ENCODE measurements at places on chromosomes 7 and 10.

DNA sequence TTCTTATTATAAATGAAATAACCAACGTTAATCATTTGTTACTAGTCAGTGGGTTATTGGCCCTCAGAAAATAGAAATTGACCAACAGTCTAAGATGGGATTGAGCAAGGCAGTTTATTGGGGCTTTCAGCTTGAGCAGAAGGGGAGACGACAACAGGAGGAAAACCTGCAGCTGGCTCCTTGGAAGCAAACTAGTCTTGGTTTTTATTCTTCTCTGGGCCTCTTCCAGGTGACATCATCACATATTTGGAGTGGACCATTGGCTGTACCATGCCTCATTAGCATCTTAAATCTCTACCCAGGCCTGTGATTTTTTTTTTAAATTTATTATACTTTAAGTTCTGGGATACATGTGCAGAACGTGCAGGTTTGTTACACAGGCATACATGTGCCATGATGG is 59.0 kb upstream of the CSTF2T start:
- no peak for DNase-seq

GRCh38 chr7:73342645-73343044 is 14.7 kb downstream of the FKBP6 start:
- DNase-seq: no peak

GRCh38 chr7:98872328-98872924 is 2.6 kb upstream of the TMEM130 start:
- DNase-seq: no peak

DNA sequence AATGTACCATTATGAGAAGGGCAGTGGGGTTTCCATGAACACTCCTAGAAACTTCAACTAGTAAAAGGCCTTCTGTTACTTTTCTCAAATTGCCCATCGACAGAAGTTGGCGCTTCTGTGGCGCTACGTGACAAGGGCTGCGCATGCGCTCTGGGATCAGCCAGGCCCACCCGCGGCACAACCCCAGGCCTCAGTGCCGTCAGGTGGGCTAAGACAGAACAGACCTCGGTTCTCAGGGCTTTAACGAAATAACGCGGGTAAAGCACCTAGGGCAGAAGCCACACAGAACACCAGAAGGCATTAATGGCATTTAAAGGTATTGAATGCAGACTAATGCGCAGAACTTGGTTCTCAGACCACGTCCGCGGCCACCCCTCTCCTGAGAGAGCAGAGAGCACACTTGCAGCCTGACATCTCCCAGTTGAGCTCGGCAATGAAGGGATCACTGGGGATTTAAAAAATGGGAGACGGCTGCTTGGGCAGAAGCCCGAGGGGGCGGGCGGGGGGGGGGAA is 67.6 kb upstream of the CTNNA3 start:
- DNase-seq: peak; percentile 70

GRCh38 chr7:131654668-131655326 is 98.4 kb upstream of the PODXL start:
- peak; percentile 92 for DNase-seq

GRCh38 chr7:96327429-96327828 is 5.5 kb upstream of the SLC25A13 start:
- DNase-seq: no peak

GRCh38 chr7:28774261-28774988 is 183.7 kb downstream of the TRIL start:
- DNase-seq: no peak

DNA sequence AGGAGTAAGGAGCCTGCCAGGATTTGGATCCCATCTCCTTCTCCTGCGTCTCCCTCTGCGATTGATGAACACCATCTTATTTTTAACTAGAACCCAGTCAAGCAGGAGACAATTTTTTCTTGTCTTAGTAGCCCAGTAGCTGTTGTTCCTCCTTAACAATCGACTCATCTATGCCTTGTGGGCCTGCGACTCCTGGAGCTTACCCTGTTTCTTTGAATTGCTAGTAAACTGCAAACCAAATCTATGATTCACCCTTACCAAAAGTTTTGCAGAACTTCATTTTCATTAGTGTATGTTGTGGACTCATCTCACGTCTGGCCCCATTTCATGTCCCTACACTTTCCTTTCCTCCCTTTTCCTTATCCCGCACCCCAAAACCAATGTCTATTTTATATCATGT is 37.7 kb downstream of the TRIL start:
- DNase-seq: no peak

- DNase-seq: no peak
Observed at GRCh38 chr7:30561389-30561788, 33.3 kb upstream of the GARS1 start.

DNA sequence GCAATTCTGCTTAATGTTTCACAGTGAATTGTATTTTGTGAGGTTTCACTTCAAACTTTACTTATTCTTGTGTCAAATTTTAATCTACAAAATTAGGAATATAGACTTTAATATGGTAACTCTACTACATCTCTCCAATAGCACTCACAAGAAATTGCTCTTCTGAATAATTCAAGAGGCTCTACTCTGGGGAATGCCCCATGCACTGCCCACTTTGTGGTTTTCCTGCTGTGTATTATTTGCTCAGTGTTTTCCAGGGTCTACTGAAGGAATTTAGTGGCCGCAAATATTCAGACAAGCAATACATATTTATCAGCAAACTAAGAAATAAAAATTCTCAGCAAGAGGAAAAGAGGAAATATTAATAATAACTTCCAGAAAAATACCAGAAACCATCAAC is 611.4 kb downstream of the TNS3 start:
- no peak for DNase-seq

- DNase-seq: no peak
Observed at GRCh38 chr10:131846240-131847101, 54.3 kb upstream of the PPP2R2D start.

GRCh38 chr10:30825495-30825894 is 195.9 kb upstream of the LYZL2 start:
- DNase-seq: no peak

DNA sequence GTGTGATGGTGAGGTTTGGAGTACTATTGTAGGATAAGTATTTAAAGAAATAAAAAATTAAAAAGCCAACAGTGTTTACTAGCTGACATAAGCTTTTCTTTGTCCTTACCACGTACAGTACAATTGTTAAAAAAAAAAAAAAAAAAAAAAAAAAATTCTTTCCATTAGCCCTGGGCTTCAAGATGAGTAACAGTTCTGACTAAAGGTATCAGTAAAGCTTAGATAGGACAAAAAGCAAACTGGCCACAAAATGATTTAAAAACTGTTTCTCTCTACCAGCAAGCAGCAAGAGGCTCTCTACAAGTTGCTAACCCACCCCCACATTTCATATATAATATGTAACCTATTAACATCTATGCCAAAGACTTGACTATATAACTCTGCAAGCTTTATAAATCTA is 17.5 kb downstream of the HYCC1 start:
- no peak for DNase-seq

DNA sequence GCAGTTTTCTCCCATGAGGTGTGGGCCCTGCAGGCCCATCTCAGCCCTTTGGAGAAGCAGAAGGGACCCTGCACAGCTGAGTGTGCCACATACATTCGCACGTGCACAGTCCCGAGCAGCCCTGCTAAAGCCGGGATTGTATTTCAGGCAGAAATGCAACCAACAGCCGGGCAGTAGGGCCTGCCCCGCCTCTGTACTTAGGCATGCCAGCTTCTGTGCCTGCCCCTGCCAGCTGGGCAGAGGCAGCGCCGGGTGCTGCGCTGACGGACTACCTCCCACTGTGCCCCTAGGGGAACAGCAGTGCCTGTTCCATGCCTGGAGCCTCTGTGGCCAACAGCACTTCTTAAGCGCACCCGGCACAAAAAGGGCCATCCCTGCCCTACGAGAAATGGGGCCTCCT is 170.3 kb downstream of the NEURL1 start:
- DNase-seq: no peak

DNA sequence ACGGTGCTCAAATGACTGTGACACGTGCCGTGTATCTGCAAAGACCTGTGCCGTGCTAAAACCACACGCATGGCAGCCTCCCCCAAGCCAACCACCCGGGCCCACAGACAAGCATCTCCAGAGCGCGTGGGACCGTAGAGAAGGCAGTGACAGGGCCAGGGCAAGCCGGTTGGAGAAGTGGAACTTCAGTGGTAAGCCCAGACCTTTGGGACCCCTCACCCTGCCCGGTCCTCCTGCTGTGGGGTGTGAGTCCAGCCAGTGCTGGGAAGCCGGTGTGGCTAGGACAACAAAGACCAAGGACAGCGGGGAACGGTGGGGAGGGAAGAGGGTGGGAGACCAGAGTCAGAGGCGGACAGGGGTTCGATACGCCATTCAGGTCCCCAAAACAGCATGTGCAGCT is 476.2 kb downstream of the DNAJB6 start:
- no peak for DNase-seq
